ENCODE measurements at places on chromosomes 2 and 18.

DNA sequence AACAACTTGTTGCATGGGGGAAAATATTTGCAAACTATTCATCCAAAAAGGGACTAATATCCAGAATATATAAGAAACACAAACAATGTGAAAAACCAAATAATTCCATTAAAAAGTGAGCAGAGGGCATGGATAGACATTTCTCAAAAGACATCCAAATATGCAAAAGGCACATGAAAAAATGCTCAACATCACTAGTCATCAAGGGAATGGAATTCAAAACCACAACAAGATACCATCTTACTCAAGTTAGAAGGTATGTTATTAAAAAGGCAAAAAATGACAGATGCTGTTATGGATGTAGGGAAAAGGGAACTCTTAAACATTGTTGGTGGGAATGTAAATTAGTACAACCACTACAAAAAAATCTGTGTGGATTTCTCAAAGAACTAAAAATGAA lies 396.5 kb downstream of the CCDC85A start:
- DNase-seq: no peak

GRCh38 chr2:190940454-190940853 lies 59.8 kb downstream of the GLS start:
- no peak for DNase-seq

DNA sequence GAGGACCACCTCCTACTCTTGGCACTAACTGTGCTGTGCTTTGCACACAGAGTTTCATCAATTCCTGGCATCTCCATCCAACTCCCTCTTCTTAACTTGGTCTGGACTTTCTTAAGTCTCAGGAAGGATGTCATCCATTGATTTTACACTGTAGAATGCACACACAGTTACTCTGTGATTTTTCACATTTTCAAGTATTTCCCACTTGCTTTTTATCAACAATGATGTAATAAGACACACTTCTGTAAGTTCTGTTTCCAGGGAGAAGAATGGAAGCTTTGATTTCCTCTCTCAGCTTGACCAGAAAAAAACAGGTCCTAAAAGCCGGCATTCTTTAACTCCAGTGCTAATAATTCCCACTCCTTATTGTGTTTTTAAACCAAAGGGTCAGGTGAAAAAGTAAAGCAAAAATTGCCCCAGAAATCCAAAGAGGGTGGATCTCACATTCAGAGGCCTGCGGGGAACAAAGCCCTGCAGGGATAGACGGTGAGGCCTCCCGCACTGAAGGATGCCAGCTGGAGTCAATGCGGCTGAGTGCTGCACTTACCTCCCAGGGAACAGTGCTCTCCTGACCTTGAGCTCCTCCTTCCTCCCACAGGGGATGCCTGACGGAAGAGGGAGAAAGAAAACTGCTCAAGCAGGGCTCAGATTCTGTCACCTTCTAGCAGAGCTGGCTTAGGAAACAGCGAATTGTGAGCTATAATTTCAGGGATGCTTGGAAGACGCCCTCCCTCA lies 83.1 kb downstream of the PDCL3 start:
- no peak for DNase-seq

- DNase-seq: no peak
Observed at GRCh38 chr18:23540867-23541266, 37.6 kb downstream of the RMC1 start.

DNA sequence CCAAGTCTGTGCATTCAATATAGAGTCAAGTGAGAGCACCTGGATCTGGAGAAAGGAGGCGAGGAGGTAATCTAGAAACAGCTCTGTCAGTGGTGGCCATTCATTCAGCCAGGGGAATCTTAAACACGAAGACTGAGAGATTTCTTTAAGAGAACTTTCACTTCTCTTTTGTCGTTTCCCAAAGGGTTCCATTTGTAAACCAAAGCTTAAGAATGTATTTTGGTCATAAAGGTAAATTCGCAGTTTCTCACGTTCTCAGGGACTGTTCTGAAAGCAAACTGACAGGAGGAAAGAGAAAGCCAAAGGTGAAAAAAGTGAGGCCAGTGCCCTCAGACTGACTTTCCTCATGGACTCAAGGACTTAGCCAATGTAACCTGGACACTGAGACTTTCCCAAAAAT lies 513.5 kb downstream of the CMPK2 start:
- no peak for DNase-seq

DNA sequence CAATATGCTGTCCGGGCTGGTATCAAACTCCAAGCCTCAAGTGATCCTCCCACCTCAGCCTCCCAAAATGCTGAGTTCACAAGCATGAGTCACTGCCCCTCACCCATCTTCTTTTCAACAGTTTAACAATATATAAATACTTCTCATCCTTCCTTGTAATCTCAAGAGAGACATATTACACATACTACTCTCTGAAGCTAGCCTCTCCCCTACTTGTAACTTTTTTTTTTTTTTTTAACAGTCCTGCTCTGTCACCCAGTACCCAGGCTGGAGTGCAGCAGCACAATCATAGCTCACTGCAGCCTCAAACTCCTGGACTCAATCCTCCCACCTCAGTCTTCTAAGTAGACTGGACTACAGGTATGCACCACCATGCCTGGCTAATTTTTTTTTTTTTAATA lies 5.7 kb downstream of the GFPT1 start:
- DNase-seq: no peak

- no peak for DNase-seq
Observed at GRCh38 chr2:38533180-38533579, 69.5 kb downstream of the HNRNPLL start.

- DNase-seq: peak; percentile 26
Observed at GRCh38 chr2:69192176-69192945, 179.4 kb downstream of the ANTXR1 start.

- DNase-seq: peak; percentile 94
Observed at GRCh38 chr2:230864605-230865306, at the start of gene ITM2C. ITM2C (plus strand) TSS chr2:230864942; CDS start chr2:230865026, 84 bp downstream.

GRCh38 chr2:201313362-201313761 lies 43.8 kb downstream of the FLACC1 start:
- DNase-seq: no peak

DNA sequence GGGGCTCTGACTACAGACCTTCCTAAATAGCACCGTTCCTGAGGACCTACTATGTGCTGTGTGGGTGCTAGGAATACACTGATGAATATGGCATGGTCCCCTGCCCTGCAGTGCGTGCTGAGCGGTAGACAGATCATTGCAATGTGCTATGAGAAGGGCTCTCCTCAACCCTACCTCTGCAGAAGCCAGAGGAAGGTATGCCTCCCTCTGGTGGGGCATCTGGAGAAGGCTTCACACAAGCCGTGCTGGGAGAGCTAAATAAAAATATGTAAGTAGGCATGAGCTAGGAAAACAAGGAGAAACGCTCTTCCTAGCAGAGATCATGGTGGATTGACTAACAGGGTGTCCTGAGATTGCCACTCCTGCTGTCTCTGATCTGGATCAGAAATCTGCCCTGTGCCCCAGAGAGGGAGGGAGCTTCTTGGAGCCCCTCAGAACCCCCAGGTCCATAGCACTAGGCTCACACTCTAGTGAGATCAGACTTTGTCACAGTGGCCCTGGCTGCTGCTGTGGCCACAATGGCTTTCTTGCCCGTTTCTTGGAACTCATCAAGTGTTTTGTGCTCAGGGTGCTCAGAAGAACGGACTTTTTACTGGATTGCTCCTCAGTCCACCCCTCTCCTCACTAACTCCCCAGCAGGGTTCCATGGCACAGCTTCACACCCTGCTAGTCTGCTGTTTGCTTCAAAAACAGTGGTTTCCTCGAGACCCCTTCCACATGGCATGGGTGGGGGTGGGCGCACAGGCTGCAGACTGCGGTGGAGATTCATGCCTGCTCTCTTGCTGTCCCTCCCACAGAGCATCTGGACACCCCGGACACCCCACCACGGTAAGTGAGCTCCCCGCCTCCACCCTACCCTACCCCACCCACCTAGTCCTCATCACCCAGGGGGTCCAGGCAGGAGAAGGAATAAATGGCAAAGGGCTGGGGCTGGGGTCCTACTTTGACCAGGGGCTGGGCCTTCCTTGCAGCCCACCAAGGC lies 14.2 kb downstream of the SIGLEC15 start:
- peak; percentile 79 for DNase-seq

DNA sequence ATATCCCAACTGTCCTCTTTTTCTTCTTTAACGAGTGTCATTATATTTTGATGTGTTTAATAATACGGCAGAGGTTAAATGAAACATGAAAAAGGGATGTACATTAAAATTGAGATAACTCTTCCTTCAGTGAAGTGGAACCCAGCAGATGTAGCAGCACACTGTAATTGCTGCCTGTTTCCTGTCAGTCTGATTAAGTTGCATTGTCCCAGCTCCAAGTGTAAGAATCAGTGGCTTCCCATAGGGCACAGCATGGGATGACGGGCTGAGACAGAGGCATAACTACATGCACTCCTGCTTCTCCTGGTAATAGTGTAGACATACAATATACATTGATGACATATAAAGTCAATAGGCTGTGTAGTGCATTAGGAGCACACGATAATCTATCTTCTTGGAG lies 175.8 kb upstream of the TCF4 start:
- no peak for DNase-seq

GRCh38 chr18:9066817-9067306 lies 35.6 kb upstream of the NDUFV2 start:
- DNase-seq: no peak

DNA sequence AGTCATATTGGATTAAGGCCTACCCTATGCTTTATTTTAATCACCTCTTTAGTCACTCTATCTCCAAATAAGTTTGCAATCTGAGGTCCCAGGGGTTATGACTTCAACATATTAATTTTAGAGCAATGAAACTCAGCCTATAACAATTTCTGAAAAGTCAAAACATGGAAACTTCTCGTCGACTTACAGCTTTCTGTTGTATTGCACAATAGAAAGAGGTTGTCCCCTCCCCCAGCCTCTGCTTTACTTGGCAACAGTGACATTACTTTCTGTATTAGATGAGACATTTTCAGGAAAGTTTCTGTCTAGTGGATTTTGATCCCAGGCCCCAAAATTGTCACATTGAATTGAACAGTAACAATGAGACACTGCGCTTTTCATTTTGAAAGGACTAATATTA lies 326.4 kb downstream of the THSD7B start:
- no peak for DNase-seq

DNA sequence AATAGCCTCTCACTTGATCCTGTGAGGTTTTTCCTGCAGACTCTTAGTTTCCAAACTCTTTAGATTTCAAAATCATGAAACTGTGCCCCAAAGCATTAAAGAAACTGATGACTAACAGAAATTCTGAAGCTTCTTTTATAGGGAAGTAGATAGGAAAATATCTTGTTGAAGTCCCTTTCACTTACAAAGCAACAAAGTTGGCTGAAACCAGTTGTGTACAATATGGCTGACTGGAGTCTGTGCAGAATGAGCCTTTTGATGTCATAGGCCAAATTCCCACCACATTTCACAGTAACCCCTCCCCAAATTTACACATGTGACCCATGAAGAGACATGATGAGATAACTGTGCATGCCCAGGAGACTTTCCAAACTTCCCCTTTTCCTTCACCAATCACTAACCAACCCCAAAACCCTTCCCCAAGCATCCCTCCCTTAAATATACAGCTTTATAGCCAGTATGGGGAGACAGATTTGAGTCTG lies 61.7 kb upstream of the NCK2 start:
- no peak for DNase-seq

- no peak for DNase-seq
Observed at GRCh38 chr2:50315336-50315735, 716.6 kb downstream of the NRXN1 start.

- DNase-seq: peak; percentile 77
Observed at GRCh38 chr2:241873081-241873802, 3.7 kb downstream of the RTP5 start.
